ENCODE measurements at places on chromosomes 11 and 22.

DNA sequence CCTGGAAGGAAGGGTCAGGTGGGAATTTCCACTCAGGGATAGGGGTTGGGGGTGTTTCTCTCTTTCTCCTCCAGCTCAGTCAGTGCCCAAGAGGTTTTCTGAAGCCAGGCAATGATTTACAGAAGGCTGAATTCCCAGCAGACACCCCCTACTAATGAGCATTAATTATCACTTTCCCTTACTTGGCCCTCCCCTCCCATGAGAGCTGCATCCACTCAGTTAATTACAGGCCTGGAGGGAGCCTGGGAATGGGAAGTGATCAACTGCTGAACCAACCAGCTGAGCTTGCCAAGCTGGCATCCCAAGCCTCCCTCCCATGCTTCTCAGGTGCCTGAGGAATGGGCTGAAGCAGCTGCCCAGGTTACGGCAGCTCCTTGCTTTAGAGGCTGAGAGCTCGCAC lies 992 bp downstream of the LGALS12 start:
- DNase-seq: no peak

DNA sequence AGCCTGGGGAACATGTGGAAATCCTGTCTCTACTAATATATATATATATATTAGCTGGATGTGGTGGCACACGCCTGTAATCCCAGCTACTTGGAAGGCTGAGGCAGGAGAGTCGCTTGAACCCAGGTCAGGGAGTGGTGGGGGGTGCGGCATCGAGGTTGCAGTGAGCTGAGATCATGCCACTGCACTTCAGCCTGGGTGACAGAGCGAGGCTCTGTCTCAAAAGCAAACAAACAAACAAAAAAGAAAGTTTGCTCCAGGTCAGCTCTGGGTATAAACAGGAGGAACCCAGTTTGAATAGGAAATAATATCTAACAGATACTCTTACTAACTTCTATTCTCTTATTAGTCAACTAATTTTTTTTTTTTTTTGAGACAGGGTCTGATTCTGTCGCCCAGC lies 34.3 kb upstream of the CECR2 start:
- DNase-seq: no peak

DNA sequence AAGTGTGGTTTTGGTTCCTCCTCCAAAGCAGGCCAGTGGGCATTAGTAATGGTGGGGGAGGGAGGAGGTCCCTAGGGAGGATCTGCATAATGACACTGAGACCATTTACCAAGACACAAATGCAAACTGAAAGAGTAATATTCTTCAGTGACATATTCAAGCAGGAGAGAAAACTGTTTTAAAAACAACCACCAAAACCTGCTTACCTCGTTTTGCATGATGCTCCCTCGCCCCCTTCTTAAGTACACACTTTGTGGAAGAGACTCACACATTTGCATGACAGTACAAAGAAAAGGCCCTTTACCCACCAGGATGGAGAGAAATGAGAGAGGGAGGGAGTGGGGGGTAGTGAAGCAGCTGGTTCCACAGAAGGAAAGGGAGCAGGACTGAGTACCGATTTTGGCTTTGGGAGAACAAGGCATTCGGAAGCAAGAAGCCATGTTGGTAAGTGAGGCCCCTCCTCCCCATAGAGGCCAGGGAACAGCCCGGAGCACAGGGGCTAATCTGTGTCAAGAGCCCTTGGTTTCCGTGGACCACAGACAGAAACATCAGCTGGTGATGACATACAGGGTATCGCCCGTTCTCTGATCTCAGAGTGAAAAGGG lies 13.0 kb upstream of the OPCML start:
- no peak for DNase-seq

DNA sequence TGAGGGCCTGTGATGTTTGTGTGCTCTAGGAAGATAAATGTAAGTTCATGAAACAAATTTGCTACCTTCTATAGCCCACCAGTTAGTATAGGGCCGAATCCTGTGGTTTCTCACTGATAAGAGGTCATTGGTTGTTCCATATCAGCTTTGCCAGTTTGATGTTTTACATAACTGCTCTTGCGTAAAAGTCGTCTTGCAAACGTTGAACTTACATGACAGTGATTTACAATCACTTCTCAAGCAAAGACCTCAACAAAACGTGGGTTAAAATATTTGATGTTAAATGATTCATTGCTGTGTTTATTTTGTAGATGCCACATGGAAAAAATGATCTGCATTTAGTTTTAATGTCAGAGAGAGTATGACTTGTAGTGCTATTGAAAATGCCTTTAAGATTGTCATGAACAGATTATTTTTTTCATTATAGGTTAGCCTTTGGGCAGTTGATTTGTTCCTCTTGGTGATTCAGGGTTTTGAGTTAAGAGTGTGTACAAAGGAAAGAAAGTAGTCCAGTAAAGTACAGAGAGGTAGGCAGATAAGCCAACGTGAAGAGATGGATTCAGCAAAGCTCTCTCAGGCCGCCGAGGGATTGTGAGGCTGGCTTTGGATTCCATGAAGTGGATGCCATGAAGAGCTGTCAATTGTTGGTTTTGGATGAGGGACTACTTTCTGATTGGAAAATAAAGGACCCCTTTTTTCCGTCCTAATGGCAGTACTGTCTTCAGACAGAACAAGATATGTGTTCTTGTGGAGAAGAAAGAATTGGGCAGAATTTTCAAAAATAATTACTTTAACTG lies 2.6 kb downstream of the EWSR1 start:
- DNase-seq: no peak

DNA sequence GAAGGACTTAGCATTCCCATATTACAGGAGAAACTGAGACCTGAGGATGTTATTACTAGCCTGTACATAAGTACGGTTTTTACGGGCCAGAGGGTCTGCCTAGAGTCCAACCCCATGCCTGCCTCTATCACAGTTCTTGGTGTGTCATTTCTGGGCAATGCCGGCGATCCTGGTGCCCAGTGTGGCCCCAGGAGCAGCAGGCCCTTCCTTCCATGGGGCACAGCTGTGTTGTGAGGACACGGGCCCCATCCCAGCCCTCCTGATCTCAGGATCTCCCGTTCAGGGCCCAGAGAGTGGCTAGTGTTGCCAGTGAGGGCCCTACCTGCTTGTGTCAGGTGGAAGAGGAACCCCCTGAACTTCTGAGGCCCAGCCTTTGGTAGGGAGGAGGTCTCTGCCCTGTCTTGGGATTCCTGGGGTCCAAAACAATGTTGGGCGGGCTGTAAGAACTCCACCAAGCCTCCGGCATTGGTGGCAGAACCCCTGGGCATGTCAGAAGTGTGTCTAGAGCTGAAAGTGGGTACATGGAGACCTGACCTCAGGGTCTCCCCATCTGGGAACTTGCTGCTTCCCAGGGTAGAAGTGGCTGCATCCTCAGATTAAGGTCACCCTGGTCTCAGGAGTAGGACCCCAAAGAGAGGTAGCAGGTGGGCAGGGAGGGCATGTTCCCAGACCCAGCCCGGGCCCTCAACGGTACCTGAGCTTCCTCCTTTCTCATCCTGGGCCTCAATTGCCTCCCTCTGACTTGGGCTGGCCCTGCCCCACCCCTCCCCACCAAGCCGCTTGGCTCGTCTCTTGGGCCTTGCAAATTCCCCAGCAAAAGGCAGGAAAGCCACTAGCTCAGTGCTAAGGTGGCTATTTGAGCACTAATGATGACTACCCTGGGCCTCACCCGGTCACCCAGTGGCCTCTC lies 74.6 kb upstream of the KCNQ1OT1 start:
- DNase-seq: no peak

DNA sequence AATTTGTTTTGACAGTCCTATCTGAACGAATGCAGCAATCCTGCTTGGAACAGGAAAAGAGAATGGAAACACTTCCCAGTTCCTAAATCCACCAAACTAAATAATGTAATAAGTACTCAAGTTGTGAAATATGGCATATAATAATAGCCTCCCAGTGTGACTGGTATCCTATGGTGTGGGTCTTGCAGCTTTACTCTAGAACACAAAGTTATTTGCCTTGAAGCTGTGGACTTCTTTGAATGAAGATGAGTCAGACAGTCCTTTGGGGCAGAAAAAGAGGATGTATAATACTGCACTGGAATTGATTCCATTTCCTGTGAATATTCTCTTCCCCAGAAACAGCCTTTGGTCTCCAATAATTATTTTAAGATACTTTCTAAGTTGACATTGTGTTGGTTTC lies 887.0 kb downstream of the KCNA4 start:
- no peak for DNase-seq

GRCh38 chr11:105821781-105822180 lies 200.3 kb downstream of the MSANTD4 start:
- no peak for DNase-seq

DNA sequence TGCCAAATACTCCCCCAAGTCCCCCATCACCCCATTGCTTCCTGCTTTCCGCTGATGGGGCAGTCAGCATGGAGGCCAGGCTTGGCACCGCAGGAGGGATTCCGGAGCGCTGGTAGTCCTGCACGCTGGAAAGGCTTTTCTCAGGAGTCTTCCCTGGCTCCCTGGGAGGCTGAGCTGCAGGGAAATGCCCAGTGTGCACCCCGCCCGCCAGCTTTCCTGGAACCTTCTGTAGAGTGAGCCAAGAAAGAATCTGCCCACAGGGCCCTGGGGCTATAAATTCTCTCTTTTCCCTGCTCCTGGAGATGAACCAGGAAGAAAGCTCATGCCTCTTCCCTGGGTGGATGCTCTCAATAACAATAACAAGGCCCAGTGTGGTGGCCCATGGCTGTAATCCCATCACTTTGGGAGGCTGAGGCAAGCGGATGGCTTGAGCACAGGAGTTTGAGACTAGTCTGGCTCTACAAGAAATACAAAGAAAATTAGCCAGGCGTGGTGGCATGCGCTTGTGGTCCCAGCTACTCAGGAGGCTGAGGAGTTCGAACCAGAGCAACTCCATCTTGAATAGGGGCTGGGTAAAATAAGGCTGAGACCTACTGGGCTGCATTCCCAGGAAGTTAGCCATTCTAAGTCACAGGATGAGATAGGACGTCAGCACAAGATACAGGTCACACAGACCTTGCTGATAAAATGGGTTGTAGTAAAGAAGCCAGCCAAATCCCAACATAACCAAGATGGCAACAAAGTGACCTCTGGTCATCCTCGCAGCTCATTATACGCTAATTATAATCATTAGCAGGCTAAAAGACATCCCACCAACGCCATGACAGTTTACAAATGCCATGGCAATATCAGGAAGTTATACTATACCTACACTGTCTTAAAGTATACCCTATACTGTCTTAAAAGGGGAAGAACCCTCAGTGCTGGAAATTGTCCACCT lies 46.4 kb upstream of the FTH1 start:
- DNase-seq: no peak

DNA sequence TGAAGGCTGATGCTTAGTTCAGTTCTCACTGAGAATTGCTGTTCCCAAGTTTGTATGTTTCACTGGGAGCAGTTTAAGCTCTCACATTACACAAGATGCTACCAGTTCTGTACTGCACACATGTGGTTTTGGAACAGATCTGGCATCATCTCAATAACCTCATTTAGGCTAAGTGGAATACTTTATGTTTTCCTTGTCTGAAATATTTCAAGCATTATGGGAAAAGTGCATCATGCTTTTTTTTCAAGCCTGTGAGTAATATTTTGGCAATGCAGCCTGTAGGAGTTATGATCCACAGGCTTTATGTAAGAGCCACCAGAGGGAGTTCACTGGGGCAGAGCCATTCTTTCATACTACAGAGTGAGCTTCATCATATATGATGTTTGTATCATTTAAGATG lies 141.5 kb downstream of the OR4C45 start:
- no peak for DNase-seq

- no peak for DNase-seq
Observed at GRCh38 chr11:693415-693831, 1.6 kb downstream of the DEAF1 start.

GRCh38 chr11:113850188-113850587 lies 25.2 kb downstream of the USP28 start:
- no peak for DNase-seq

GRCh38 chr11:3368199-3368598 lies 10.7 kb downstream of the ZNF195 start:
- DNase-seq: no peak

- DNase-seq: no peak
Observed at GRCh38 chr11:112689851-112690250, 271.4 kb upstream of the NCAM1 start.

DNA sequence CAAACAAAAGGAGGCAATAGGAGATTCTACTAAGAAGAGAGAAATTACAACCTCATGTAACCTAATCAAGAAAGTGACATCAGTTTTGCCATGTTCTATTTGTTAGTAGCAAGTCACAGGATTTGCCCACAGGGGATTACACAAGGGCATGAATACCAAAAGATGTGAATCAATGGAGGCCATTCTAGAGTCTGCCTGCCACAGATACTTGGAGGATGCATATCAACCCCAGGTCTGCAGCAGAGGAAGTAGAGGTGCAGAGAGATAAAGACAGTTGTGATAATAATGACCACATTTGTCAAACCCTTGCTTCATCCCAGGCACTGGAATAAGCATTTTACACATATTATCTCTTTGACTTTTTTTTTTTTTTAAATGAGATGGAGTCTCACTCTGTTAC lies 2.4 kb upstream of the ASCC2 start:
- DNase-seq: no peak

GRCh38 chr11:44774731-44775130 lies 48.0 kb downstream of the TSPAN18 start:
- no peak for DNase-seq

DNA sequence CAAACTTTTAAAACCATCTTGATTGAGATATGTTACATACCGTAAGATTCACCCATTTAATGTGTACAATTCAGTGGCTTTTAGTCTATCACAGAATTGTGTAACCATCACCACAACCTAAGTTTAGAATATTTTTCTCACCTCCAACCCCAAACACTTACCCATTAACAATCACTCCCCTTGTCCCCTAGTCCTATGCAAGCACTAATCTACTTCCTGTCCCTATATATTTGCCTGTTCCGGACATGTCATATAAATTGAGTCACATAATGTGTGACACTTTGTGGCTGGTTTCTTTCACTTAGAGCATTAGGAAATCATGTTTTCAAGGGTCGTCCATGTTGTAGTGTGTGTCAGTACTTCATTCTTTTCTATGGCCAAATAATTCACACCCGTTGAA lies 38.8 kb downstream of the RASSF10 start:
- no peak for DNase-seq

- DNase-seq: no peak
Observed at GRCh38 chr11:61194169-61194671, 9.1 kb upstream of the PGA3 start.

GRCh38 chr22:37282385-37282677 lies at the start of gene CYTH4:
CYTH4 (plus strand) TSS chr22:37282508; CDS start chr22:37282570, 62 bp downstream.
- DNase-seq: no peak

DNA sequence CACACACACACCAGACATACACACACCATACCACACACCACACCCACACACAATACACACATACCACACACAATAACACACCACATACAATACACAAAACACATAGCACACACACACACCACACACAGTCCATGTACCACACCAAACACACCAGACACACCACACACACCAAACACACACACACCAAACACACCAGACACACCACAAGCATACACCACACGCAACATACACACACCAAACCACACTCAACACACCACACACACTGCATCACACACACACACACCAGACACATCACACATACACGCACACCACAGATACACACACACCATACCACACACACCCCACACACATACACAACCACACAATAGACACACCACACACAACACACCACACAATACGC lies 54.8 kb downstream of the IGSF9B start:
- no peak for DNase-seq
